ENCODE measurements at places on chromosomes 3 and 15.

DNA sequence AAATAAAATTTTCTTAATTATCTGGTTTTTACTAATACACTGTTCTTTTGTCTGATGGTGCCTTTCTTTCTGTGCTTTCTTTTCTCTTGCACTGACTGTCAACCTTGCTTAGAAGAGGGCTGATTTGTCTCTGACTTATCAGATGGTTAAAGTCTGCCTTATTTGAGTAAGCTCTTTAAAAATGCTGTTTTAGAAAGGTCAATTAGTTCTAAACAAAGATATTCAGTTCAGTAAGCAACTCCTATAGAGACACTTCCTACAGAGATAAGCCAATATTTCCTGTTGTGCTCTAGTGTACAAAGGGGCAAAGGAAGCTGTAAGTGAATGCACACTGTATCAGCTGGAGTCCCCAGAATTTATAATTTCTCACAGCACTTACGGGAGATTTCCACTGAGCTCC lies 153.4 kb upstream of the TSPAN3 start:
- no peak for DNase-seq

GRCh38 chr3:35894735-35895134 lies 255.4 kb downstream of the ARPP21 start:
- DNase-seq = no peak

DNA sequence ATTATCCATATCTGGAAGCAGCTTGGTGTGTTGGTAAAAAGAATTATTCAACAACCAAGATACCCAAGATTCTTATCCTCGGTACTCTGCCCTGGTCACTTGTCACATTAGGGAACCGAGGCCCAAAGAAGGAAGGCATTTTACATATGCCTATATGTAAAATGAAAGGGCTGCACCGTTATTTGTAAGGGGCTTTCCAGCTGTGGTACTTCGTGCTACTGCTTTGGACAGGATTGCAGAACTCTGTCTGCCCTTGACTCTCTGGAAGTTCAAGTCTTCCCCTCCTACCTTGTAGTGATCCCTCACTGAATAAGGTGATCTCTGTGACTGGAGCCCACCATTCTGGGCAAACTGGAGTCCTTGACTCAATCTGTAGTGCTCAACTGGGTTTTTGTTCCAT lies 198.9 kb upstream of the TOPAZ1 start:
- no peak for DNase-seq

DNA sequence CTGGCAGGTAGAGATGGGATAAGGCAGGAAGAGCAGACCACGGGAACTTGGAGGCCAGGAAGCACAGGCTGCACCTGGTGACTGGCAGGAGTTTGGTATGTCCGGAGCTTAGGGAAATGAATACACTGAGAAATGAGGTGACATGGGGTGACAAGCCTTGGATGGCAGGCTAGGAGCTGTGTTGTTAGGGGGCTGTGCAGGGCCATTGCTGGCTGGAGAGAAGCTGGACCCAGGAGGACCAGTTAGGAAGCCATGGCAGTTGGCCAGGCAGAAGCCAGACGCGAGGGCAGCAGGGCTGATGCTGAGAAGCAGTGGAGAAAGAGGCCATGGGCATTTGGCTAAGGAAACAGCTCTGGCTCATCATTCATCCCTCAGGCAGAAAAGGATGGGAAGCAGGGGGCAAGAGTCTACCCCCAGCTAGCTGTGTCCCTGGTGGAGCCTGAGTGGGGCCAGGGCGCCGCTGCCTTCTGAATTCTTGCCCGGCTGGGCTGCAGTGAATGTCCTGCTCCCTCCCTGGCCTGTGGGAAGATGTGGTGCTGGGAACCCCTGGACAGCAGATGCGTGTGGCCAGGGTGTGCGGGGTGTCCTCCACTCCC lies 255.8 kb downstream of the FAM43A start:
- DNase-seq = no peak

GRCh38 chr15:88272421-88272820 lies 15.9 kb upstream of the NTRK3 start:
- no peak for DNase-seq

- no peak for DNase-seq
Observed at GRCh38 chr3:76372497-76372896, 587.1 kb upstream of the ZNF717 start.

DNA sequence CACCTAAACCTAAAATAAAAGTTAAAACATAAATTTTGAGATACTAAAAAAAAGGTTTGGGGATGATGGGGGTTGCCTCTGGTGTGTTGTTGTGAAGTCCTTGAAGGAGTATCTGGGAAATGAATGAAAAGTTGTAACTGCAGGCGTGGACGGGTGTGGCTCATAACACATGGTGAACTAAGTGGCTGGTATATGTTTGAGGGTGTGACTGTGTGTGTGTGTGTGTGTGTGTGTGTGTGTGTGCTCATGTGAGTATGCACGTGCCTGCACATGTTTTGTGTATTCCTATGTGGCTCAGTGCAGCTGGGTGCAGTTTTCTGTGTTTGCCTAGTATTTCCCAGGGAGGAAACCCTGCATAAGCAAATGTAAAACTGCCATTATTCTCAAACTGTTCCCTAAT lies 229.9 kb upstream of the TRIM42 start:
- no peak for DNase-seq

DNA sequence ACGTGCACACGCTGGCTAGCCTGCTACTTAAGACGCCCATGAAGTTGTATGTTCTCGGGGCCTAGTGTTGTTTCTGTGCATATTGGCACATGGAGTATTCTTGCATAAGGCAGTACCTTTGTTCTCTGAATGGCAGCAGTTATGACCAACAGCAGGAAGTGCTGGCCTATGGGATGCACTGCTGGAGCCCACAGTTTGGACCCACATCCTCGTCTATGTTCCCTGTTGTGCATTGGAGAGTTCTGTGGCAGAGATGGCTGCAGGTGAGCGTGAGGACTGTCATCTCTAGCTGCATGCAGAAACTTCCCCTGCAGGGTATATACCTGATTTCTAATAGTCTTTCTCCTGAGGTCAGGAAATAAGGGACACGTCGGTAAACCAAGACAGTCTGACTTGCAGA lies 81.8 kb downstream of the CHRNA7 start:
- no peak for DNase-seq

DNA sequence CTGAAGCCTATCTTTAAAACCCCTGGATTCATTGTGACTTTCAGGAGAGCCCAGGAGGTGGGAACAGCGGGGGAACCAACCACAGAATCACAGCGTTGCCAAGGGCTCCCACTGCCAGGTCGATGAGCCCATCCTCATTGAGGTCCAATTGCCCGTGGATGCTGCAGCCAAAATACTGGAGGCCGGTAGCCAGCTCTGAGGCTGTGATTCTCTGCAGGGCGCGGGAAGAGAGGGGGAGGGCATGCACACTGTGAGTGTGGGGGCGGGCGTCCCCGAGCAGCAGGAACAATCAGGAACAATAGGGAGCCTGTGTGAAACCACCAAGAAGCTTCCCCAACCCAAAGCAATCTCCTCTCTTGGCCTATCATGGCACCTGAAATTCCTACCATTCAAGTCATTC lies 53.4 kb downstream of the FEM1B start:
- no peak for DNase-seq

All from CD4-positive, alpha-beta T cell treated with Interleukin-15 for 1 hour (primary cell).